ENCODE measurements at places on chromosomes 1 and 21. TPM values are rescaled to one million over a fixed set of nuclear protein-coding genes. Genes with fewer than 3 reads are reported as not detected.
A peak's percentile ranks its signal among the peaks of the same experiment; 100 is the strongest.

DNA sequence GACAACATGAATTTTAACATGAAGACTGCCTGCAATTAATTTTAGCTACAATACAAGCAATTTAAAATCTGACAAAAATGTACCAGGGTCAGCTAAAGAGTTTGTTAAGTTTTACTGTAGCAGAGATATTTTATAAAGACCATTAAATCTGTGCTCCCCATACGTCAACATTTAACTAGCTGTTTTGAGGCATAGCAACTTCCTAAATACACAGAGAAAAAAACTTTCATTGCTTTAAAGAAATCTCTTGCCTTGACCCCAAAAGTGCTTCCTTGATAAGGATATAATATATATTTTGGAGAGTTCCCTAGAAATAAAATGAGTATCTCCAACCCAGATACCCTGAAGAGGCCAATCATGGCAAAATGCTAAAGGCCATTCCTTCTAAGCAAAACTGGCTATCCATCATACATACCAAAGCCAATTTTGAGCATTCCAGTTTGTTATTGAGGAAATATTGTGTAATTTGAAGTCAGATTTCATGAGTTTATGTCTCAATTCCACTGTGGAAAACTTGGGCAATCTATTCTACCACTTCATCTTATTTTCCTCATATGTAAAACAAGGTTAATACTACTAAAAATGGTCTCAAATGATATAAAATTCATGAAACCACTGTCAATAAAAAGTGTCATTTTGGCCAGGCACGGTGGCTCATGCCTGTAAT is 19.1 kb downstream of the ASPM start:
- no peak for DNase-seq

- DNase-seq, result peak; percentile 65
Observed at GRCh38 chr1:244833734-244834542, 1.5 kb upstream of the COX20 start.

DNA sequence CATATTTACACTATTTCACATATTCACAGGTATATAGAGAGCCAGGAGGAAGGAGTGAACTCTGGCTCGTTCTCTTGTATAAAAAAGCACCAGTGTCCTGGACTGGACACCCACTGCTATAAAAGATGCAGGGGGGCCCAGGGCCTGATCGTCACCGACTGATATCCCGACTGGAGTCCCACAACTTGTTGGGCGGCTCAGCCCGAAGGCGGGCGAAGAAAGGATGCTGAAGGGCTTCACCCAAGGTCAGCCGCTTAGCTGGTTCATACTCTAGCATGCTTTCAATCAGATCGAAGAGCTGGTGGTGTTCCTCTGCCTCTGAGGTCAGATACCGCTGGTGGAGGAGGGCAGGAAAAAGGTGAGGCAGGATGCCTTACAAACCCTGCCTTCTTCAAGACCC is 907 bp upstream of the SCAMP3 start:
- no peak for DNase-seq

DNA sequence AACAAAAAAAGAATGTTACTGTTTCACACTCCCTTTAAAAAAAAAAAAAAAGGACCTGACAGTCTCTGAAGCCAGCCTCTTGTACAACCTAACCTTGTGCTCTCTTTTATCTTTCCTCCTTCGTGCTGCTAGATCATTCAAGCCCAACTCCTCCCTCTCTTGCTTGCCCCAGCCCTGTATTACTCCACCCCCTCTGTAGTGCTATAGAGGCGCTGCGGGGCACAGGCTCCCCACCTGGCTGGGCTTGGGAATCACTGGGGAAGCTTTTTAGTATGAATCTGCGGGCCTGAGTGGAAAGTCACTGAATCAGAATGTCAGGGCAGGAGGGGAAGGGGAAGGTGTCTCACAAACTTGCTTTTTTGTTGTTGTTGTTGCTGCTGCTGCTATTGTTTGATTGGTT is 383.7 kb upstream of the CAMK1G start:
- peak; percentile 68 for DNase-seq

DNA sequence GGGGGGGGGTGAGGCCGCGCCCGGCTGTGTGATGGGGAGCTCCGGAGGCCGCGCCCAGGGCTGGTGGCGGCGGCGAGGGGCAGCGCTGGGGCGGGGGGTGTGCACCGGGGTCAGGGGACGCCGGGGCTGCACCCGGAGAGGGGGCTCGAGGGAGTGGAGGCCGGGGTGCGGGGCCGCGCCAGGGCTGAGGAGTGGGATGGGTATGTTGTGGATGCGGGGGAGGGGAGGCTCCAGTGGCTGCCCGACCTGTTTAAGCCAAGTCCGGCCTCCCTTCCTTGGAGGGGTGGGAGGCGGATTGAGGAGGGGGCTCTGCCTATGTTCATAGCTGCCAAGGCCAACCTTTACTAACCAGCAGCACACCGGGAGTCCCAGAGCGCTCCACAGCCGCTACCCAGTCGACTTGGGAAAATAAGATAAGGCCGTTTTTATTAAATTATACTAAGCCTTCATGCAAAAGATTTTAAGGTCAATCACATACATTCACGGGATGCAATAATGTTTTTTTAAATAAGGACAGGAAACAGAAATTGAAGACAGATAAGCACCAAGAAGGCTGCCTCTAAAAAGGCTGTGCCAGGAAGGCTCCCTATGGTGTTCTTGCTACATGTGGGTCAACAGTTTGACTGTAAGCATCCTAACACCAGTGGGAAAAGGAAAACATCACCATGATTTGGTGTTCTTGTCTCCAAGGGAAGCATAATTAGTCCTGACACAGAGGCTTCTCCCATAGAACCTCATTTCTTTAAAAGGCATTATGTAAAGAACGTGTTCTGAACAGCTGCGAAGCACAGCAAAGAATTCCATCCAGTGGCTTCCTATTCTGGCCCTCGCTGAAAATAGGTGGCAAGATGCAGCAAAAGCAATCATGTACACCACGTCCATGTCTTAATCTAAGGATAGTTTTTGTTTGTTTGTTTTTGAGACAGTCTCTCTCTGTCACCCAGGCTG is 626 bp upstream of the HLCS start:
- no peak for DNase-seq

DNA sequence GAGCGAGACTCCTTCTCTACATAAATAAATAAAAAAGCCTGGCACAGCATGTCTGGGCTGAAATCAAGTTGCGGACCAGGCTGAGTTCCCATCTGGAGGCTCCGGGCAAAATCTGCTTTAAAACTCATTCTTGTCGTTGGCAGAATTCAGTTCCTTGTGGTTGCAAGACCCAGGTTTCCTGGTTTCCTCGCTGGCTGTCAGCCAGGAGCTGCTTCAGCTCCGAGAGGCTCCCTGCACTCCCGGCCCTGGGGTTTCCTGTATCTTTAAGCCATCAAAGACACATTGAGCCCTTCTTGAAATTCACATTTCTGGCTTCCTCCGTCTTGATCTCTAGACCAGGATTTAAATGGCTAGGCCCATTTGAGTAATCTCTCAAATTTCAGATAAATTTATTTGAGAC is 20.6 kb upstream of the SCCPDH start:
- no peak for DNase-seq

- no peak for DNase-seq
Observed at GRCh38 chr1:61119085-61119484, 36.7 kb downstream of the NFIA start.

DNA sequence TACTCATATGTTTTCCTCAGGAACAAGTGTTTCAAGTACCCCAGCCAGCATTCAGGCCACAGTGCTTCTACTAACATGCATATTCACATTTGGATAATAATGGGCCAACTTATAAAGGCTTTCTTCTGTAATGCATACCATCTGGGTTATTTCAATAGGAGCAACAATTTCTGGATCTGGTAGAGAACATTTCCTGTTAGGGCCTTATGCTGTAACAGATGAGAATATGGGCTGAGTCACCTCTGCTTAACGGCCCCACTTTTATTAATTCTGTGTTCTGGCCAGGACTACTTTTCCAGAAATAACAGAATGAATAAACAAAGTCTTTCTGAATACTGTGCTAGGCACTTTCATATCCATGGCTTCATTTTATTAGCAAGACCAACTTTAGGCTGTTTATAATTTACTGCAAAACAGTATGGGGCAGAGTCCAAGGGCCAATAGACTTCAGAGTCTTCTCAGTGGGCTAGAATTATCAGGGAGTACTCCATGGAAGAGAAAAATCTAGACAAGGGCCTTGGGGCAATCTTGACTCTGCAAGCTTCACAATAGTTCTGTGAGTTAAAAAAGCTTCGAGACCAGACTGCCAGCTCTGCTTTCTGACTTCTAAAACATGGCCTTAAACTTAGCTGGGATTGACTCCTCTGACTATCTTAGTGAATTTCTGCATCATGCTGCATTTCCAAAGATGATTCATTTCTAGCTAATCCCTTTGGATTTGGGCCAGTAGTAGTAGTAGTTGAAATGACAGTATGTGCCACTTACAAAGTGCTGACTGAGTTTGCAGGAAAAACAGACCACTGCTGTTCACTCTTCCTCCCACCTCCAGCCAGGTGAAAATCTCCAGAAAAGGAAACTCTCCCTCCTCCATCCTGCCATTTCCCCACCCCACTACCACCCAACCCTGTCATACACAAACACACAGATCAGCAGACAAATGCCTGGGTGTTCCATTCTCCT is 8.2 kb upstream of the SSX2IP start:
- DNase-seq, result no peak

GRCh38 chr1:183652107-183652506 is 1.0 kb downstream of the APOBEC4 start:
- no peak for DNase-seq

DNA sequence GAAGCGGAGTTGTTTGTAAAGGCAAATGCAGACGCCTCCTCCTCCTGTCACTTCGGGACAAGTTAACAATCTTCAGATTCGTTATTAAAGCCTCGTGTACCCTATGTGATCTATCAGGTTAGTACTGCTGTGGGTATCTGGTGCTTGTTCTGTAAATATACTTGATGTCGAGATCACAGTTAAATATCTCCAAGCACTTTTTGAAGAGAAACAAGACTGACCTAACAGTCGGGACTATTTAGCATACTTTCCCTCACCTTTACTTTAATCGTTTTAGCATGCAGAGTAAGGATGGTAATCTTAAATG is 710 bp downstream of the KLHL20 start:
- DNase-seq, result no peak

DNA sequence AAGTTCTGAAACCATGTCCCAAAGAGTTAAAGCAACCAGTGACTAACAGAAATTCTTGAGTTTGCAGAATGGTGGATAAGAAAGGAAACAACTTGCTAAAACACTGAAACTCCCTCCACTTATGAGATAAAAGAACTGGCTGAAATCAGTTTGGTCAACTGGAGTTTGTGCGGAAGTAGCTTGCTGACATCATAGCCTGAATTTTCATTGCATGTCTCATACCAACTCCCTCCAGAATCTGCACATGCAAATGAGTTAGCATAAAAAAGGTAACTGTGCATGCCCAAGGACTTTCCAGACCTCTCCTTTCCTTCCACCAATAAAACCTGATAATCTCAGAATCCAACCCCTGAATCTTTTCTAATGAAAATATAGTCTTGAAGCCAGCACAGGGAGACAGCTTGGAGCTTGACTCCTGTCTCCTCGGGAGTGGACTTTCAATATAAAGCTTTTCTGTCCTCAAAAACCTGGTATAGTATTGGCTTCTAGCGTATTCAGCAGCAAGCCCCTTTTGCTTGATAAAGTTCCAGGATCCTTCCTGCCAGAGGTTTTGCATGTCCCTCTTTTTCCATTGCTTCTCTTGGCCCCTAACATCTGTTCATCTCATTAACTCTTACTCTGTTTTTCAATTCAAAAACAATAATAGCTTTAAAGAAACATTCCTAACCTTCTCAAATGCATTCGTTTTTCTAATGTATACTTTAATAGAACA is 785.8 kb upstream of the ADGRL4 start:
- DNase-seq, result no peak

DNA sequence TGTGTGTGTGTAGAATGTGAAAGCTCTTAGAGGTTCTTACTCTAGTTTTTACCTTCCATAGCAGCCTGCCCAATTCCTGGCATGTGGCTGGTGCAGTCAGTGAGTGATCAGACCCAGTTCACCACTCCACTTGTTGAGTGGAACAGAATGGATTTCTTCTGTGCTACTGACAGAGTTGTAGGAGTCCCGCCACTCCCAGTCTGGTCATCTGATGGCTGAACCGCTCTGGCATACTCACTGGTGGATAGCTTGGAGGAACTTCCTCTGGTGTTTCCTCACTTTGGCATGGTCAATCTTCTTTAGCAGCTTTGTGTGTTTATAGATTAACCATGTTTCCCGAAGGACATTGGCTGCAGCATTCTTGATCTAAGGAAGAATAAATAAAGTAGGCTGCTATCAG is 106.7 kb upstream of the ADAR start:
- DNase-seq, result peak; percentile 34

GRCh38 chr21:15947677-15948076 is 217.9 kb downstream of the USP25 start:
- DNase-seq, result no peak

DNA sequence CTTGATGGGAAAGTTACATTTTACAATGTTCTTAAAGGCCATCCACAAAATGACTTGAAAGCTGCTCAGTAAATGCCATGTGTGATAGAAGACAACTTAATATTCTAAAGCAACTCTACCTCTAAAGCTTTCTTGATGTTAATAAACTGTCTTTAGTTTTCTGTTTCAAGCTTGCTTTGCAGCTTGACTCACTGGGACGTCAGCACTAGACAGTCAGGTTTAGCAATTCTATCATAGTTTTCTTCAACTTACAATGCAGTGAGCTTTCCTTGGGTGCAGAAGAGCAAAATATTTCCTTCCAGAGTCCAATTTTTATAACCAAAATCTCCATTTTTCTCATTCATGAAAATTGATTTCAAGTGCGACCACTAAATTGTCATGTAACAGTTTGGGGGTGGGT is 273.1 kb downstream of the NTNG1 start:
- no peak for DNase-seq

DNA sequence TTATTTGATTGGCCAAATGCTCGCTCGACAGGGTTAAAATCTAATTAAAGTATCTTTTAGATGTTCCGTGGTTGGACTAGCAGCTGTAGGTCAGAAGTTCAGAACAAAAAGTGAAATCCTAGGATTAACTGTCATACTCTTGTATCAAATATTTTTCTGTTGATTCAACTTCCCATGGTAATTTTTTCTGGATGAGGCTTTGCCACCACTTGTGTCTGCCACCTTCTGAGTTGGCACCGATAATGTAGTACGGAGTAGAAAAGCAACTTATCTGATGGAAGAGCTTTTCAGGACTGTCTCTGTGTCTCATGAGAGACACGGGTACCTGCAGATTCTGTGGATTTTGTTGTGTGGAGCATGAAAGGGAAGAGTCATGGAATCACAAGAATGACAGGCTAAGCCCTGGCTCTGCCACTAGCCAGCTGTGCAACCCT is 44.6 kb upstream of the CNN3 start:
- DNase-seq, result no peak

DNA sequence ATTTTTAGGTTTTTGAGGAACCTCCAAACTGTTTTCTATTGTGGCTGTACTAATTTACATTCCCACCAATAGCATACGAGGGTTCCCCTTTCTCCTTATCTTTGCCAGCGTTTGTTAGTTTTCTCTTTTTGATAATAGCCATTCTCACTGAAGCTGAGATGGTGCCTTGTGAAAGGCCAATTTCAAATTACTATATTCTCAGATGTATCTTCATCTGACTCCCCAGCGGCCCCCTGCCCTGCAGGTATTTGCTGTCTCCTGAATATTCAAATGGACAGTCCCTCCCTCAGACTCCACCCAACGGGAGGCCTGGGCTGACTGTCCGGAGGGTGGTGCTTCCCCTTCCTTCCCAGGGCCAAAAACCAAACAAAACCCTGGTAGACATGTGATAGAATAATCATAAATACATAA is 33.5 kb upstream of the TARBP1 start:
- no peak for DNase-seq

GRCh38 chr1:31264790-31265386 is 25.2 kb upstream of the NKAIN1 start:
- DNase-seq, result no peak

The LCE1C gene
- total RNA-seq, result not detected

The SPRR1A gene
- total RNA-seq, result not detected

The NRDC gene
- total RNA-seq, result 98.4 TPM

The GUCA2A gene
- not detected for total RNA-seq

The TRIM46 gene
- total RNA-seq, result 3.9 TPM
